ENCODE measurements at places on chromosomes 7 and 10.

DNA sequence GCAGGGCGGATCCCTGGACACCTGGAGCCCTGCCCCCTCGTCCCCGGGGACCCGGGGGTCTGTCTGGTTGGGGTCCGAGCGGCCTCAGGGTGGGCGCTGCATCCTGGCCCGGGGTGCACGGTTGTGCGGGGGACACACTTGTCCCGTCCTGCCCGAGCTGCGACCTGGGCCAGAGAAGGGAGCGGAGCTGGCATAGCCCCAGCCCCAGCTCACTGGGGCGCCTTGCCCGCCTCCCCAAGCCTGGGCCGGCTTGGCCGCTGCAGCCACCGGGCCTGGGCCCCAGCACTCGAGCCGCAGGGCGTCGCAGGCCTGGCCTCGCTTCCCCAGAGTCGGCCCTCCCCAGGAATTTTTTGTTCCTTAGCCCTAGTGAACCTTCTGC, 54.5 kb downstream of the GLRX3 start:
- DNase-seq: no peak

- no peak for DNase-seq
These were observed 56.7 kb downstream of the EGFR start for GRCh38 chr7:55075464-55076021.

GRCh38 chr10:13100349-13101294, 659 bp downstream of the OPTN start:
- DNase-seq: peak; percentile 10

- DNase-seq: peak; percentile 97
These were observed 10.8 kb downstream of the NEURL1 start for GRCh38 chr10:103504181-103504783.

- DNase-seq: peak; percentile 73
These were observed 272.3 kb upstream of the SEMA3C start for GRCh38 chr7:81190997-81191768.

DNA sequence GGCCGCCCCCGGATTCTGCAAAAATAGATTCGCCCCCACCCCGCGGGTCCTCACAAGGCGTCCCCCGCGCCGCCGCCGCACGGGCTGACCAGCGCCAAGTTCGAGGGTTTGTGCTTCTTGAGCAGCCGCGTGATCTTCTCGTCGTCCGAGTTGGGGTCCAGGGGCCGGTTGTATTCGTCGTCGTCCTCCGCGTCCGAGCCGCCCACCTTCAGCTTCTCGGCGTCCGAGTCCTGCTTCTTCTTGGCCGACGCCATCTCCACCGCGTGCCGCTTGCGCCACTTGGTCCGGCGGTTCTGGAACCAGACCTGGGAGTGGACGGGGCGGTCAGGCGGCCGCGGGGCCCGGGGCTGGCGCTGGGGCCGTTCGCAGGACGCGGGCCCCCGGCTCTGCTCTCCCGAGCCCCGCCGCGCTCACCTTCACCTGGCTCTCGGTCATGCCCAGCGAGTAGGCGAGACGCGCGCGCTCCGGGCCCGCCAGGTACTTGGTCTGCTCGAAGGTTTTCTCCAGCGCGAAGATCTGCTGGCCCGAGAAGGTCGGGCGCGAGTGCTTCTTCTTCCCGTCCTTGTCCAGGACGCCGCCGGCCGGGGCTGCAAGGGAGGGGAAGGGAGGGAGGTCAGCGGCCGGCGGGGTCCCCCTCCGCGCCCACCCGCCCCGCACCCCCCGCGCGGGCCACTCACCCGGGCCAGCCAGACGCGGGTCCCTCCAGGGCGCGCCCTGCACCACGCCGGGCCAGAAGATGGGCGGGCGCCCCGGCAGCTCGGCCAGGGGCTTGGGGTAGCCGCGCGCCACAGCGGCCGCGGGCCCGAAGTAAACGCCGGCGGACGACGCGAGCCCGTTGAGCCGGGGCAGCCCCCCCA, 853 bp downstream of the NKX6-2 start:
- DNase-seq: no peak

- DNase-seq: no peak
These were observed 24.9 kb upstream of the KNDC1 start for GRCh38 chr10:133135116-133135465.

- no peak for DNase-seq
These were observed 320.0 kb downstream of the EXOC4 start for GRCh38 chr7:133572843-133573242.

DNA sequence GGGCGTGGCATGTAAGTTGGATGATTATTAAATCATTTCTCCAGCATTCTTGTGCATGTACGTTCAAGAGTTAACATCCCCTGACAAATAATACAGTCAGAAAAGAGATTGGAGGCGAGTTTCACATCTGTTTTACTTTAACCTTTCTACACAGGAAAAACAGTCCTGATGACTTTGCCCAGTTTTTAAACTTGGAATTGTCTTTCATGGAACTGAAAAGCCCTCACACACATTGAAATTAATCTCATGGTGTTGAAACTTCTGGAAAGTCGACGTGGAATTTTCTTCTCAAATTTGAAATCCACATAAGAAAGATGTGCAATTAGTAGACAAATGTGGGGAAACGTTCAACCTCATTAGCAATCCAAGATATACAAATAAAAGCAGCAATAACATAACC, 31.2 kb upstream of the ZNF438 start:
- no peak for DNase-seq

- peak; percentile 63 for DNase-seq
These were observed 70.5 kb downstream of the ADCYAP1R1 start for GRCh38 chr7:31122649-31123058.

DNA sequence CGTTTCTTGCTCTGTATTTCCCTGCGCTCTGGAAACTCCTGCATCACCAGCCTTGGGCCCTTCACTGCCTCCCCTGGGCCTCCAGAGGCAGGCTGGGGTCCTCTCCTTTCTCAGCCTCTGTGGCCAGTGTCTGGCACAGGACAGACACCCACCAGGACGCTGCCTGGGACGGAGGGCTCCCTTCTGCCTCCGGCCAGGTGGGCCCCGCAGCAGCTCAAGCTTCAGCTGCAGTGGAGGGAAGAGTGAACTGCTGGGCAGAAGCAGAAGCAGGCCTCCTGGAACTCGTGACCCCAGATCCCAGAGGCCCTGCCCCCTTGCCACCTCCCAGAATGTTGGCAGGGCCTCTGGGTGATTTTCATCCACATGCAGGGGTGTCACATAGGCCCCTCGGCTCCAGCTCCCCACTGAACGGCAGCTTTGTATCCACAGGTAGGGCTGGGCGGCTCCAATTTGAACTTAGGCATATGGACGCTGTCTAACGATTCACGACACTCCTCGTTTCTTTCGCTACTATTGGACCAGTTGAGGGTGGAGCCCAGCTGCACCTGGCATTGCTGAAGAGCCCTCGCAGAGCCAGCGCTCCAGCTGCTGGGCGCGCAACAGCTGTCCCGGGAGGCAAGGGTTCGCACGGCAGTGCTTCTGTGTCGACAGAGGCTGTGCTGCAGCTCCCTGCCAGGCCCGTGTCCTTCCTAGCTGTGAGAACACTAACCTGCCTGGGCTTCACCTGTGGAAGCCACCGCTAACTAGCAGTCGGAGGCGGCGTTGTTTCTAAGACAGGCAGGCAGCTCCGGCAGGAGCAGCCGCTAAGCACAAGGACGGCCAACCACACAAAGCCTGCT, 18.4 kb upstream of the GPR146 start:
- DNase-seq: no peak

DNA sequence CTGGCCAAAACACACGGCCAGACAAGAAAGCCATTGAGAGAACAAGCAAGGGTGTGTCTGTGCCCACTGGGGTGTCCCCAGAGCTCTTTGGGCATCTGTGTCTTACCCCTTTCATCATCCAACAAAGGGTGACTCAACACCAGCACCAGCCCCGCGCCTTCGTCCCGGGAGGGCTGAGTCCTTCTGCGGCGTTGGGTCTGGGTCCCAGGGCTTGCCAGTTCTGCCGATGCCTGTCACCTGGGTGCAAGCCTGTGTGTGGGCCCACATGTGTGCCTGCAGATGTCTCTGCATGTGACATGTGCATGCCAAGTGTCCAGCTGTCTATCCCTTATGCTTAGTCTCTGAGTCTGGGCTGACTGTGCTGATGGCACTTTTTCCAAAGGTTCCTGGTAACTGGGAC, 24.4 kb upstream of the ELN start:
- DNase-seq: no peak

- DNase-seq: no peak
These were observed 1.3 kb upstream of the CLDN12 start for GRCh38 chr7:90401989-90402388.

DNA sequence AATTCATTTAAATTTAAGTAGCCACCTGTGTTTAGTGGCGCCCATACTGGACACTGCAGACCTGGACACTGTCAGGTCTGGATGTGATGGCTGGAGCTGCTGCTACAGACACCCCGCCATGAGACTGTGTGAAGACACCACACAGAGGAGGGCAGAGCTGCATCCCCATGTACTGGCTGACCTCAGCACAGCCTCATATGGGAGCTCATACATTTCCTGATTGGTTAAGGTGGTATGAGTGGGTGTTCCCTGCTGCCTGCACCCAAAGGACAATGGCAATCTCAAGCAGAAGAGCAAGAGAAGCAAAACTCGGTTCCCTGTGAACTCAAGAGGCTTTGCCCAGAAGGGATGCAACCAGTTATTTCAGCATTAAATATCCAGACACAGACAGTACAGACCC, 60.0 kb downstream of the DLG5 start:
- DNase-seq: no peak

GRCh38 chr10:14017467-14017866, 313.3 kb downstream of the FRMD4A start:
- DNase-seq: no peak

DNA sequence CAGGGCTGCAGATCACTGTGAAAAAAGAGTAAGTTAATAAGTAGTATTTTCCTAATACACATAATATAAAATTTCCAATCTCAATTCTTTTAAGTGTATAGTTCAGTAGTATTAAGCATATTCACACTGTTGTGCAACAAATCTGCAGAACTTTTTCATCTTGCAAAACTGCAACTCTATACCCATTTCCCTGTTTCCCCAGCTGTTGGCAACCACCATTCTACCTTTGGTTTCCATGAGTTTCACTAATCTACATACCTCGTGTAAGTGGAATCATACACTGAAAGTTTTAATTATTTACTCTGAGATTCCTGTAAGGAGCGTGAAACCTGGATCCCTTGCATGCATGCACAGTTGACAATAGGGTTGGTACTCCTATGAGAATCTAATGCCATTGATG, 155.4 kb downstream of the ZPBP start:
- no peak for DNase-seq

DNA sequence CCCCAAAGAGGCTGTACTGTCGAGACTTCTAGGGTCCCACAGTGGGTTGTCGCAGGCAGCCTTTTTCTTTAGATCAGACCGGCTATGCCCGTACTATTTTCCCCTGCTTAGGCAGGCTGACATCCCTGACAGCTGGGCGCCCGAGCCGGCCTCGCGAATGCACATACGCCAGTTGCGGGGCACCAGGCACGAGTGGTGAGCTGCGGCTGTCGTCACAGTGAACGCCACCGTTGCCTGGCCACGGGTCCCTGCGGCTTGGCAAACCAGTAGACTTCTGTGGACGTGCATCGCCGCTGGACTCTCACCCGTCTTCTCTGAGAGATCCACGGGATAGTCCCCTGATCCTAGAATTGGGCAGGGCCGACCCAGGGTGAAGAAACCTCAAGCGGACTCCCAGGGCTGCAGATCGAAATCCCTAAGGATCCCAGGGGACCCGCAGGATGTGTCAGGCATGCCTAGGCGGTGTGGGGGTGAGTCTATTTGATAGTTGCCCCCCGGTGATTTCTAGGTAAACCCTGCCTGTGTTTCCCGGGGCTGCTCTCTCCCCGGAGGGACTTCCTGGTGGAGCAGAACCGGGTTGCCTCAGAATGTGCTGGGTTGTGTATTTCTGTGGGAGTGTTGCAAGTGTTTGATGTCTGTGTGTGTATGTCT, 33.0 kb upstream of the ZNF273 start:
- DNase-seq: no peak

DNA sequence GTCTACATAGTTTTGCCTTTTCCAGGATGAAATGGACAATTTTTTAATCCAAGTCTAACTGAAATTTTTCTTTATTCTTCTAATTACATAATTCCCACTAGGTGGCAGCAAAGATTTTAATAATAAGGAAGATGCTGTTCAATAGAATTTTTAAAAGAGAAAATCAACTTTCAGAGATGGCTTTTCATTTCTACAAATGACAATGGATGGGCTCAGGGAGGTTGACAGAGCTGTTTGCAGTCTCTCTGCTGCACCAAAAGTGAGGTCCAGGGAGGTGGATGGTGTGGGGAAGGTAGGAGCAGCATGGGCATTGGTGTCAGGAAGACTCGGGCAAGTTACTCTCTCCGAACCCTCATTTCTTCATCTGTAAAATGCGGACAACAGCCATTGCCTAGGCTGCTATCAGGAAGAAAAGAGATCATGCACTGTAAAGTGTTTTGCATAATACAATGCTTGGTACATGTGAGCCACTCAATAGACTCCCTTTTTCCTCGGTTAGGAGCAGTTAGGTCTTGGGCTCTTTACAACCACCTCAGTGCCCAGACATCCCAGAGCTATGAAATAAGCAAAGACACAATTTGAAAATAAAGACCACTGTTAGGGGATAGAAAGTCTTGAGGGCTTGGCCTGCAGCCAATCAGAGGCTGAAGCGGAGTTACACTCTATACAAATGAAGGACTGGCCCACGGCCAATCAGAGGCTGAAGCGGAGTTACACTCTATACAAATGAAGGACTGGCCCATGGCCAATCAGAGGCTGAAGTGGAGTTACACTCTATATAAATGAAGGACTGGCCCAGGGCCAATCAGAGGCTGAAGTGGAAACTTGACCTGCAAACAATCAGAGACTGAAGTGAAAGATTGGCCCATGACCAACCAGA, 107.1 kb downstream of the ABLIM1 start:
- peak; percentile 50 for DNase-seq

- no peak for DNase-seq
These were observed 60.5 kb downstream of the LAMB4 start for GRCh38 chr7:108069646-108070045.

DNA sequence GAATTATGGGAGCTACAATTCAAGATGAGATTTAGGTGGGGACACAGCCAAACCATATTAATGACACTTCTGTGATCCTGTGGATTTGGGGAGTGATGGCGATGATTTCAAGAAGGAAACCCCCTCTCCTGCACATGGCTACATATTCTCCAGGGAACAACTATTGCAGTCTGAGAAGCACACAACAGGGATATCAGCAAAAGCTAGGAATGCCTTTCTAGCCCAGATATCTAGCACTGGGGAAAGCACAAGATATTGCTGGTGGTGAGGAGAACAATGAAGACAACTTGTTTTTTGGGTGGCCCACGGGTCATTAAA, 24.3 kb downstream of the EPDR1 start:
- DNase-seq: no peak

- peak; percentile 32 for DNase-seq
These were observed 235.4 kb downstream of the KIAA1217 start for GRCh38 chr10:24444337-24444736.

- peak; percentile 84 for DNase-seq
These were observed 116.6 kb downstream of the RAB18 start for GRCh38 chr10:27620430-27621397.

All from kidney glomerular epithelial cell (primary cell).